H54 (cell line): ENCODE measurements at places on chromosomes 5 and 9.

- no peak for DNase-seq
These were observed 7.1 kb upstream of the ORM1 start for GRCh38 chr9:114315723-114316363.

- DNase-seq, result no peak
These were observed 67.5 kb downstream of the SPEF2 start for GRCh38 chr5:35685161-35685560.

- DNase-seq, result no peak
These were observed 176.1 kb downstream of the PAM start for GRCh38 chr5:102931085-102931725.

- DNase-seq, result no peak
These were observed 42.8 kb downstream of the TEX10 start for GRCh38 chr9:100309992-100310391.

- no peak for DNase-seq
These were observed 13.5 kb downstream of the CXCL14 start for GRCh38 chr5:135565266-135565665.

- DNase-seq, result peak; percentile 57
These were observed 101.7 kb upstream of the MYO10 start for GRCh38 chr5:17037751-17038150.

DNA sequence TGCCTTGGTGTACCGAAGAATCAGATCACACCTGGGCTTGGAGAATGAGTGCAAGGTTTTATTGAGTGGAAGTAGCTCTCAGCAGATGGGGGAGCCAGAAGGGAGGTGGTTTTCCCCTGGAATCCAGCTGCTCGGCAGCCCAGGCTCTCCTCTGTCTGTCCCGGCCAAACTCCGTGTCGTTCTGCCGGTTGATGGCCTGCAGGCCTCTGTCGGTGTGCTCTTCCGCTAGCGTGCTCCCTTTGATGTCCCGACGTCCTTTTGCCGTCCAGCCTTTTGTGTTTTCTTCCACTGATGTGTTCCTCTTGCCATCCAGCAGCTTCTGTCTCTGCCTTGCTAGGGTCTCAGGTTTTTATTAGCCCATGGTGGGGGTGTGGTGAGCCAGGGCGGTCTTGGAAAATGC is 28.0 kb upstream of the MIER3 start:
- DNase-seq, result no peak

DNA sequence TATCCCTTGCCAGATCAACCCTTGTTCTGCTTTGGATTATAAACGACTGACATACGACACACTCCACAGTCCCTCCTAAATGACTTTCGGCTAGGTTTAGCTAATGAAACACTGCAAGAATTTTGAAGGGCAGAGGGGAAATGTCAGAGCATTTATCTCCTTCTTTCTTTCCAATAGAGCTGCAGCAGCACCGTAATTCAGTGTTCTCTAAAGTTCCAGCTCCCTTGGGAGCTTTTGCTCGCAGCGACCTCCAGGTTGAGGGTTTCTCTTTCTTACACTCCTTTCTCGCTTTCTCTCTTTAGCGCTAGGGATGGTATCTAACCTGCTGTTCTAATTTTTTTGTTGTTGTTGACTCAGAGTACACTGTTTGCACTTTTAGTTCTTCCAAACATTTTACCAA is 467.1 kb upstream of the ST8SIA4 start:
- DNase-seq, result no peak

DNA sequence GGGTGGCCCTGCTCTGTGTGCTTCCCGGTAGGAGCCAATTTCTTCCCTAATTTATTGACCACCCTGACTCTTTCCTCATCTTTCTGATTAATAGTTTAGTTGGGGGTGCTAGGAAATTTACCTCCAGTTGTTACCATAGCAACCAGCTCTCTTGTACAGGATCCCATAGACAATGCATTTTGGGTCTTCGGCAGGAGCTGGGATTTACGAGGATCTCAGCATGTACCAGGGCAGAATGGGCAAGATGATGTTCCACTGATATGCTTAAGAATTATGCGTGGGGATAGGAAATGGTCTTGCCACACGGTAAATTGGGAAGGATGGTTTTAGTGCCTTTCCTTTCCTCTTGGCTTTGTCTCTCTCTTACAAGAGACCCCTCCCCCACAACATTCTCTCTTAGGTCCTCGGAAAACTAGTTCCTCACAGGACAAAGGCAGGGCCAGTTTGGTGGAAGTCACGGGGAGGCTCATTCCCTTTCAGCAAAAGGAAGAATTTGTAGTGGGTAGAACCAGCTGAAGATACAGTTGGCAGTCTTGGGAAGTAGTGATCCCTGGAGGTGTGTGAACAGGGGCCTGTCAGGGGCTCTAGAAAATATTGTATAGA is 133.4 kb upstream of the SHB start:
- DNase-seq, result no peak

DNA sequence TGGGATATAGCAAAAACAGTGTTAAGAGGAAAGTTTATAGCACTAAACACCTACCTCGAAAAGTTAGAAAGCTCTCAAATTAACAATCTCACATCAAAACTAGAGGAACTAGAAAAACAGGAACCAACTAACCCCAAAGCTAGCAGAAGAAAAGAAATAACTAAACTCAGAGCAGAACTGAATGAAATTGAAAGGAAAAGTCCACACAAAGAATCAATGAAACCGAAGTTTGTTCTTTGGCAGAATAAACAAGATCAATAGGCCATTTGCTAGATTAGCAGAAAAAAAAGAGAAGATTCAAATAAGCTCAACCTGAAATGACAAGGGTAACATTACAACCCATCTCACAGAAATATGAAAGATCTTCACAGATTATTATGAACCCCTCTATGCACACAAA is 234.8 kb upstream of the ISL1 start:
- no peak for DNase-seq

DNA sequence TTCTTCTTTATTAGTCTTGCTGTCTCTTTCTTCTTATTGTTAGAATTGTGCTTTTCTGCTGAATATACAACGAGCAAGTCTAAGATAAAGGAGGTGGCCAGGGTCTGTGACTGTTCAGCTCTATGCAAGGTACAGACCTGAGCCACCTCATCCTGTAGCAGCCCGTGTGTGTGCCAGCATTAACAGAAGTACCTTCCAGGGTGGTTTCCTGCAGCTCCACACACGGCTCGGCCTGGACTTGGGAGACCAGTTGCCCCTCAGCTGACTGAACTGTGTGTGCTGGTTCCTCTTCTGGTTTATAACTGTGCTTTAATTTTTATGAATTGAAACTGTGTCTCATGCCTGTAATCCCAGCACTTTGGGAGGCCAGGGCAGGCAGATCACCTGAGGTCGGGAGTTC is 70.5 kb downstream of the FBXL7 start:
- DNase-seq, result no peak

- peak; percentile 31 for DNase-seq
These were observed 35.0 kb upstream of the DMRT1 start for GRCh38 chr9:806285-807156.

- DNase-seq, result no peak
These were observed 1581.2 kb upstream of the WWC1 start for GRCh38 chr5:166710271-166710670.

- DNase-seq, result no peak
These were observed 37.6 kb upstream of the TRMT10B start for GRCh38 chr9:37715991-37716505.

GRCh38 chr9:2597483-2597882 is 24.1 kb upstream of the VLDLR start:
- DNase-seq, result no peak

GRCh38 chr9:102483651-102484050 is 511.5 kb upstream of the CYLC2 start:
- DNase-seq, result no peak

- no peak for DNase-seq
These were observed 7.6 kb upstream of the GRPEL2 start for GRCh38 chr5:149337736-149338135.
